Breast epithelium (tissue), 4 donors: ENCODE measurements at places on chromosomes 7 and 10.

- H3K4me3 ChIP-seq: no peak overlapping the region
- peak overlapping the region; percentile 37 for H3K27ac ChIP-seq
- no peaks in the 10 kb centered on the region for H3K27me3 ChIP-seq
These were observed 2.4 kb downstream of the SPOCK2 start for GRCh38 chr10:72085864-72086465.

DNA sequence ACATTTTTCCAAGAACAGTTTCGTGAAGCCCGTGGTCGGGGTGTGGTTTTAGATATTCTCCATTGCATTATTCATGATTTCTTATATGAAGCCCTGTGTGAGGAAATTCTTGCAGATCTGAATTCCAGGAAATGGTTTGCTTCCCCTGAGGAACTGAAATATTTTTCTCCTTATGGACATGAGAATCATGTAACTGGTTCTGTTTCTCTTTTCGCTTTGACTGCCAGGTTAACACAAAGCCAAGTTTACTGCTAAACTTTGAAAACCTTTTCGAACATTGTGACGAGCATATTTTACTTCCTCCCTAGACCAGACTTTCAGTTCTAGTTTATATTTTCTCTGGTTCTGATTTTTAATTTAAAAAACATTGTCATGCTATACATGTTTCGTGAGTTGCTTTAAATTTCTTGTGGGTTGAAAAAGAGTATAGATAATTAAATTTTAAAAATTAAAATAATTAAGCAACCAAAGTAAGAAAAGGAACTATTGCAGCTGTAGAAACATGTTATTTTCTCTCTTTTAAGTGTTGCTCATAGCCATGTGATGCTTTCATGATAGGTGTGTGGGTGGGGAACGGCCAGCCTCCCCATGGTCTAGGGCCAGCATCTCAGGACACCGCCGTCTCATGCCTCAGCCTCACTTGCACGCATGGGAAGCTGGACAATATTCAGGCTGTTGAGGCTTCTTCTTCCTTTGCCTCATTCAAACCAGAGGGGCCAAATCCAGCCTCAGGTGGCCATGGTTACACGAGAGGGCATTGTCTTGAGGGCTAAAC, 97.1 kb downstream of the CREB5 start:
- H3K36me3 ChIP-seq: no peaks in the 10 kb centered on the region
- peak overlapping the region; percentile 63 for H3K27ac ChIP-seq
- no peak overlapping the region for H3K4me3 ChIP-seq
- no peaks in the 10 kb centered on the region for H3K27me3 ChIP-seq
- no peaks in the 10 kb centered on the region for H3K4me1 ChIP-seq

DNA sequence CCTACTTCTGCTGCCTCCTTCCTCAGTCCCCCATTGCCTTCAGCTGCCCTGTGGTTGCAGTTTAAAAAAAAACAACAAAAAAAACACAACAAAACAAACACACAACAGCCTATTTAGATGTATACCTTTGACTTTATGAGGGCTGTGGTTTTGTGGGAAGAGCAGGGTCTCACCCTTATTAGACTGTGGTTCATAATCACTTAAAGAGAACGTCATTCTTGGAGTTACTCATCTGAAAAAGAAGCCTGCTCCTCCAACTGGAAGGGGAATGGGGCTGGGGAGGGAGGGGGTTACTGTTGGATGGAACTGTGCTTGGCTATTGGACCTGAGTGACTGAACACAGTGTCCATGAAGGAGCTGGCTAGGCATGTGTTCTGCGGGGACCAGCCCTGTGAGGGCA, 48.1 kb downstream of the SDK1 start:
- no peaks in the 10 kb centered on the region for H3K27me3 ChIP-seq
- no peak overlapping the region for H3K27ac ChIP-seq
- H3K36me3 ChIP-seq: no peaks in the 10 kb centered on the region

- no peaks in the 10 kb centered on the region for H3K36me3 ChIP-seq
- H3K4me1 ChIP-seq: no peaks in the 10 kb centered on the region
- no peak for DNase-seq
- no peaks in the 10 kb centered on the region for H3K27me3 ChIP-seq
- peak overlapping the region; percentile 75 for H3K4me3 ChIP-seq
These were observed 2.0 kb downstream of the NRP1 start for GRCh38 chr10:33332183-33333065.

DNA sequence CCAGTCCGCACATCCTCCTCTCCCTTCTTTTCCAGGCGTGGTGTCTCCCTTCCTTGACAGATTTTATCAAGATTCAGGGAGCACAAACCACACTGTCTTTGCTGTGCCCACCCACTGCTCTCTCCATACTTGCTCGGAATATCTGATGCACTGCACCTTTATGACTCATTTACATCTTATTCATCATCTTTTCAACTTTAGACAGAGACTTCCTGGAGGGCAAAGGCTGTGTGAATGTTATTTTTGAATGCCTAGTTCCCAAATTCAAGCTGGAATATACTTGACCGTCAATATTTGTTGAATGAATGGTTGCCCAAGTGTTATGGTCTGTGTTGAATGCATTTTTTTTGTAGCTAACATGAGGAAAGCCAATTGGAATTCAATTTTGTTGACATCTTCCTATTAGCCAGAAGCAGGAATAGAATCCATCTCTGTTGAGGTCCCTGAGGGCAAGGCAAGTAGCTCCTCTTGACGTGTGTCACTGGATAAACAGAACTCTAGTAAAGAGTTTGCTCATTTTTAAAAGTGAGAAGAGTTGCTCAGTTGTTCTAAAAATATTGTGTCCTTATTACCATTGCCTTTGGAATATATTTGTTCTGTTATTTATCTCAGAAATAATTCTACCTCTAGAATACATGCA, 95.0 kb downstream of the KLF6 start:
- no peak overlapping the region for H3K27ac ChIP-seq
- no peak for DNase-seq
- H3K4me1 ChIP-seq: no peaks in the 10 kb centered on the region

GRCh38 chr10:69088801-69089501, 1.0 kb downstream of the SRGN start:
- H3K27ac ChIP-seq: peak overlapping the region; percentile 76
- no peaks in the 10 kb centered on the region for H3K4me1 ChIP-seq
- peak overlapping the region; percentile 46 for H3K4me3 ChIP-seq
- no peak for DNase-seq
- H3K27me3 ChIP-seq: no peaks in the 10 kb centered on the region

GRCh38 chr10:11539191-11539868, 72.1 kb downstream of the USP6NL start:
- H3K4me1 ChIP-seq: no peaks in the 10 kb centered on the region
- H3K36me3 ChIP-seq: no peaks in the 10 kb centered on the region
- H3K27ac ChIP-seq: no peak overlapping the region
- DNase-seq: no peak
- H3K27me3 ChIP-seq: no peaks in the 10 kb centered on the region

DNA sequence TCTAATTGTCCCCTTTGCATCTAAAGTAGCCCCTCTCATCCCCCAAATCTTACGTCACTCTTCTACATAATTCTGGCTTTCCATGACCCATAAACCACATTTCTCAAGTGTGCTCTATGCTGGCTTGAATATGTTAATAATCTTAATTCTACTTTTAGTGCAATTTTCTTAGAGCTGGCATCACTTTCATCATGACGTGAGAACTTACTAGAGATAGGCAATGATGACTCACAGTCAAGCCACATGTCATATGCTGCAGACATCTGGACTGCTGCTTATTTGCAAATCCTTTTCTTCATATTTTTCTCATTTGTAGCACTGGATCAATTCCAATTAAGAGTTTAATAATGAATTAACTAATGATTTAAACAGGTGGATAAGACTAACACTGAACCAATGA, 260.7 kb upstream of the PRKCQ start:
- no peak for DNase-seq
- peak overlapping the region; percentile 67 for H3K27ac ChIP-seq
- no peaks in the 10 kb centered on the region for H3K27me3 ChIP-seq
- H3K4me3 ChIP-seq: no peak overlapping the region
- no peaks in the 10 kb centered on the region for H3K4me1 ChIP-seq

GRCh38 chr10:91566115-91566514, 66.8 kb downstream of the PPP1R3C start:
- H3K36me3 ChIP-seq: no peaks in the 10 kb centered on the region
- H3K4me1 ChIP-seq: no peaks in the 10 kb centered on the region
- no peak overlapping the region for H3K4me3 ChIP-seq
- DNase-seq: no peak

- no peak overlapping the region for H3K27ac ChIP-seq
- H3K4me3 ChIP-seq: no peak overlapping the region
- H3K27me3 ChIP-seq: no peaks in the 10 kb centered on the region
- H3K36me3 ChIP-seq: no peaks in the 10 kb centered on the region
These were observed 36.9 kb downstream of the MEIG1 start for GRCh38 chr10:14995964-14996565.

DNA sequence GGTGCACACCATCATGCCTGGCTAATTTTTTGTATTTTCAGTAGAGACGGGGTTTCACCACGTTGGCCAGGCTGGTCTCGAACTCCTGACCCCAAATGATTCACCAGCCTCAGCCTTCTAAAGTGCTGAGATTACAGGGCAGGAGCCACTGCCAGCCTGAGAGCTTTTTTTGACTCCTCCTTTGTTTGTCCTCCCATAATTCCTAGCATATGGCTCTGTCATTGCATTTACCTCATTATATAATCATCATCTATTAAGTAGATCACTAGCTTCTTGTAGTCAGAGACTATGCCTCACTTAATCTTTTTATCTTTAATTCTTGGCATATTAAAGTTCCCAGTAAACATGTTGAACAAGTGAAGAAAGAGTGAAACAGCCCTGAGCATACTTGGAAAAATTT, 82.1 kb downstream of the CPEB3 start:
- H3K4me3 ChIP-seq: no peak overlapping the region
- no peaks in the 10 kb centered on the region for H3K36me3 ChIP-seq
- no peak overlapping the region for H3K27ac ChIP-seq
- H3K27me3 ChIP-seq: no peaks in the 10 kb centered on the region

- H3K4me3 ChIP-seq: no peak overlapping the region
- H3K4me1 ChIP-seq: no peaks in the 10 kb centered on the region
- DNase-seq: no peak
- H3K27ac ChIP-seq: no peak overlapping the region
These were observed 342.6 kb upstream of the NFE2L3 start for GRCh38 chr7:25809441-25809840.

- no peak overlapping the region for H3K4me3 ChIP-seq
- no peak overlapping the region for H3K27ac ChIP-seq
- DNase-seq: no peak
- no peaks in the 10 kb centered on the region for H3K36me3 ChIP-seq
These were observed 1.3 kb upstream of the UNC5B start for GRCh38 chr10:71211053-71211452.

DNA sequence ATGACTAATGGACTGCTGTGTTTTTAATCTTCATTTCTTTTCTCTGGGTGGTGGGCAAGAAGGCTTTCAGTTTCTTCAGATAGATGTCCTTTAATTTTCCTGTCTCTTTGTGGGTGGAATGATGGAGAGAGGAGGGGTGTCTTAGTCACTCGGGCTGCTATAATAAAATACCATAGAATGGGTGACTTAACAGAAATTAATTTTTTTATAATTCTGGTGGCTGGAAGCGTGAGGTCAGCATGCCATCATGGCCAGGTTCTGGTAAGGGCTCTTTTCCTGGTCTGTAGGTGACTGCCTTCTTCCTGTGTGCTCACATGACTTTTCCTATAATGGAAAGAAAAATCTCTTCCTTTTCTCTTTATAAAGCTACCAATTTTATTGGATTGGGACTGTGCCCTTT, 6.3 kb downstream of the RSBN1L start:
- no peaks in the 10 kb centered on the region for H3K36me3 ChIP-seq
- H3K27me3 ChIP-seq: no peaks in the 10 kb centered on the region
- no peak overlapping the region for H3K4me3 ChIP-seq
- no peak for DNase-seq
- peaks cover 4% of the 10 kb centered on the region for H3K4me1 ChIP-seq
- H3K27ac ChIP-seq: no peak overlapping the region

- H3K4me1 ChIP-seq: no peaks in the 10 kb centered on the region
- DNase-seq: no peak
- no peak overlapping the region for H3K27ac ChIP-seq
These were observed 329.2 kb upstream of the COBL start for GRCh38 chr7:51645702-51646298.

DNA sequence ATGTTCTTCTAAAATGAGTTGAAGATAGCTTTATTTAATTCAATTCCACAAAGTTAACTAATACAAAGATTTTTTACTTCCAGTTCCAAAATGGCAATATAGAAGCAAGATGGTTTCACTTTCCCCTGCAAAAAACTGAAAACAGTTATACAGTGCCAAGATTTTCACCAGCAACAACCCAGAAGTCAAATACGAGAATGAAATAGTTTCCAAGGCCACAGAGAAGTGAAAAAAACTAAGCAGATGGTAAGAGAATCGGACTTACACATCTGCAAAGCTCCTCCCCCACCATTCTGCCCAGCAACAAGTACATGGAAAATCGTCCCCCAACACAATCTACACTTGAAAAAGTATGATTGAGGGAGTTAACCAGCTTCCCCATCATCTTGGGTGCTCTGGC, 30.3 kb upstream of the KEL start:
- H3K4me1 ChIP-seq: no peaks in the 10 kb centered on the region
- H3K36me3 ChIP-seq: no peaks in the 10 kb centered on the region
- H3K27ac ChIP-seq: no peak overlapping the region
- no peaks in the 10 kb centered on the region for H3K27me3 ChIP-seq
- H3K4me3 ChIP-seq: no peak overlapping the region
- no peak for DNase-seq
